ENCODE measurements at places on chromosomes 16 and 17.

- DNase-seq = no peak
Observed at GRCh38 chr17:80453998-80454556, 22.3 kb downstream of the NPTX1 start.

DNA sequence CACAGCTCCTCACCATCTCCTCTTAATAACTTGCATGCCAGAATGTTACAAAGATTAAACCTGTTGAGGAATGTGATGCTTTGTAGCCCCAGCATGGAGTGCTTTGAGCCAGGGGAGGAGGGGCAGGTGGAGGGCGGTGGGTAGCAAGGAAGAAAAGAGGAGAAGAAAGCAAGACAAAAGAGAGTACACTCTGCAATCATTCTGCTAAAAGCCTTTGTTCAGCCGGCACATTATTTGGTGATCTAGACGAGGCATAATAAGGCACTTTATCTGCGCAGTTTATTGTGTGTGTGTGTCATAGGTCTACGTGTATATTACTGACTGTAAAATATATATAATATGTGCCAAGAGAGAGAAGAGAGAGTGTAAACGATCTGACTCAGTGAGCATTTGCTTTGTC is 139.1 kb downstream of the SOX9 start:
- no peak for DNase-seq

GRCh38 chr16:29804455-29805231 is 1.7 kb upstream of the MAZ start:
- DNase-seq = no peak

DNA sequence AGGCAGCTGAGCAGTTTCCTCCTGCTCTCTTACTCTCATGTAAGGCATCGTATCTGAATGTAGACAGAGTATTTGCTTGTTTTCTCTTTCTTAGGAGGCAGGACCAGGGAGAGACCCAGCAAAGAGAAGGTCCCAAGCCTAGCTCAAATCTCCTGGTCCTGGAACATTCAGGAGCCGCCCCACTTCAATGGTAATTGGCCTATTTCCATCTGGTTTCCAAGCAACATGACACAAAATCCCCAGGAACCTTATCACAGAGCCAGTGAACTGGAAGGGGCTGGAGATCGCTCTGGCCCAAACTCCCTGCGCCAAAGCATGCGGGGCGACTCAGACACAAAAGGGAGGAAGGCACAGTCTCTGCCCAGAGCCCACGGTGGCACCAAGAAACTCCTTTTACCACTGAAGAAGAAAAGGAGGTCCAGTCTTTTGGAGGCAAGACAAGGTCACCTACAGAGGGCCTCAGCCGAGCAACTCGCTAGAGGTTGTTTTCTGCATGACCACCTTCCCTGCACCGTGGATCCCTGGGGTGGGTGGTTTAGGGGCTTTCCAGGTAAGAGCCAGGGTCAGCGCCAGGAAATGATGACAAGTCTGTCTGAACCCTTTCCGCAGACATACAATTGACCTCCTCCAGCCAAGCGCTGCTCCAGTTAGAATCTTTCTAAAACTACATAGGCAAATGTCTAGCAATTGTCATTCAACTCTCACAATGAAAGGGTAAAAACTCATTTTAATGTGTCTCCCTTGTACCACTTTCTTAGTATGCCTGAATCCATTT is 394.7 kb downstream of the SOX9 start:
- DNase-seq = no peak

DNA sequence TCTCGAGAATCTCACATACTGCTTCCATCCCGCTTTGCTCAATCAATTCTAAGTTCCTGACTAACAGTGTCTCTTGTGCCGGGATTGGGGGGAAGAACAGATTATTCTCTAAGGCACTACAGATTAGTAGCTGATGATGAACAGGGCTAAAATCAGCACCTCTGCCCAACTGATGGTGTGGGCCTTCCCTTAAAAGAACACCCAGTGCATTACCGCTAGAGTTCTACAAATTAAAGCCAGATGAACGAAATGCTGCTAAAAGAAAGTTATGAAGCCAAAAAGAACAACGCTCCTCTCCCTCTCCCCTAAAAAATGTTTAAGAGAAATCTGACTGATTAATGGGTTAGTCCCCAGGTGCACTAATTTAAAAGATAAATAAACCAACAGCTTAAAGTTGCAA is 4.4 kb downstream of the CDC27 start:
- DNase-seq = no peak

DNA sequence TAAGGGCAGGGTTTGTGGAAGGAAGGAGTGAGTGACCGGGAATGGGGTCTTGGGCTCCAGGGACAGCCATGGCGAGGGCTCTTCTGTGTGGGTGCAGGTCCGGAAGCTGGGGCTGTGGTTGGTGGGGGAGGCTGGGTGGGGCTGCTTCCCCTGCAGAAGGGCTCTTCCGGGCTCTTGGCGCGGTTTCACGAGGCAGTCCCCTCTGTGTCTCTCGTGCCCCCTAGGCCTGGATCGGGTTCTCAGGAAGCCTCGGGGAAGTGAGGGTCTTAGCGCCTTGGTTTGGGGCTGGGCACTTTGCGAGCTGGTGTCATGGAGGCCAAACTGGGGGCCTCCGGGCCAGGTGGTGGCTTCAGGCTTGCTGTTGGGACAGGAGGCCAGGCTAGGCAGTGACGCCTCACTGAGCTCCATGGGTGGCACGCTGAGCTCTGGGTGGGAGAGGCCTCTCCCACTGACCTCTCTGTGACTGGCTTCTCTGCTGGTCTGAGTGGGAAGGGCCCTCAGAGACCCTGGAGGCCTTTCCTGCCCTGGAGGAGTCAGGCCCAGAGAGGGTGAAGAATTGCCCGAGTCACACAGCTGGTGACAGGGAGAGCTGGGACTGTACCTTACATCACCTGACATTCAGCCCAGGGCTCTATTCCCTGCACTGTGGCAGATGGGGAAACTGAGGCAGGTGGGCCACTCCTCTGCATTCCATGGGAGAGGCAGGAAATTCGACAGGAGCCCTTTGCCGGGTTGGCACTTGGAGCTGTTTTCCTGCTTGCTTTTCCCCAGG is 8.2 kb downstream of the ADCY7 start:
- peak; percentile 68 for DNase-seq

DNA sequence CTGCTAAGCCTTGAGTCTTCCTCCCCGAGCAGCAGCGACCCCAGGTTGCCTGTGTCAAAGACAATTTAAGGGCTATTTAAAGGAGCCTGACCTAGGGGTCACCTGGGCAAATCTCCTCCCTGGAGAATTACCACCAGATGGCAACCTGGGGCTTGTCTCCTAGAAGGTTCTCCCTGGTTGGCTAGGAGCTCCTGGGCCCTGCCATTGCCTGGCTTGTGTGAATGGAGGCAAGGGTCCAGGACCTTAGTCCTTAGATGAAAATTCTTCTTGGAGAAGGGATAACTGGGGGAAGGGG is 51.3 kb upstream of the TAC4 start:
- no peak for DNase-seq

DNA sequence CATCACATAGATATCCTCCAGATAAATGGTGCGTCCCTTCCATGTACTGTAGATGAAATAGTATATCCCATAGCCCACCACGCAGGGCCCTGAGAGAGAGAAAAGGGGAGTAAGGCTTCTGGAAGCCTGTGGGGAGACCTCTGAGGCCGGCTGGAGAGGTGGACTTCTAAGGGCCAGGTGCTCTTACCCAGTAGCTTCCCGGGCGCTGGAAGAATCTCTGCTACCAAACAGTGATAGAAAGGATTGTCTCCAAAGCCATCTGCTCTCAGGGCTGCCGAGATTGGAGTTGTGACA is 718 bp downstream of the SAT2 start:
- no peak for DNase-seq

DNA sequence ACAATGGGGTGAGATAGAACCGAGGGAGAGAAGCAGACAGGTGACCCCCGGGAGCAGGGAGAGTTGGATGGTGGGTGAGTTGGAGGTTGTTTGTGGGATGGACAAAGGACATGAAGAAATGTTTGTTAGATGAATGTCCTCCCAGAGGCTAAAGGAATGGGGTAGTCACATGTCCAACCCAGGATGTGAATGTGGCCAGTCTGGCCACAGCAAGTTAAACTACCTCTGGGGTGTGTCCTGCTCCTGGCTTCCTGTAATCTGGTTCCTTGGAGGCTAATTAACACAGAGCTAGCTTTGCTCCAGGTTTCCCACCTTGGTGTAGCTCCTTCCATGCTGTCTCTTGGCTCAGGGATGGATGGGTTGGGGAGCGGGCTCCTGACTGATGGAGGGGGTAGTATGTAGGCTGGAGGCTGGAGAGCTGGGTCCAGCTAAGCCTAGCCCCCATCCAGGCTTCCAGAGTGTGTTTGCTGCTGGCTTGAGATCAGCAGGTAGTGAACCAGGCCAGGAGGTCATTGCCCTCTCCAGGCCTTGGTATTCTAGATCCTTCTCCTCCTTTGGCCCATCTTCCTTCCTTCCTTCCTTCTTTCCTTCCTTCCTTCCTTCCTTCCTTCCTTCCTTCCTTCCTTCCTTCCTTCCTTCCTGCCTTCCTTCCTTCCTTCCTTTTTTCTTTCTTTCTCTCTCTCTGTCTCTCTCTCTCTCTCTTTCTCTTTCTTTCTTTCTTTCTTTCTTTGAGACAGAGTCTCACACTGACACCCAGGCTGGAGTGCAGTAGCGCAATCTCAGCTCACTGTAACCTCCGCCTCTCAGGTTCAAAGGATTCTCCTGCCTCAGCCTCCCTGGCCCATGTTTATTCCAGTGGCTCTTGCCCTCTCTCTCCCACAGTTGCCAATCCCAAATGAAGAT is 28.0 kb upstream of the UBE2G1 start:
- no peak for DNase-seq

GRCh38 chr17:27264068-27264812 is 29.7 kb upstream of the WSB1 start:
- no peak for DNase-seq

DNA sequence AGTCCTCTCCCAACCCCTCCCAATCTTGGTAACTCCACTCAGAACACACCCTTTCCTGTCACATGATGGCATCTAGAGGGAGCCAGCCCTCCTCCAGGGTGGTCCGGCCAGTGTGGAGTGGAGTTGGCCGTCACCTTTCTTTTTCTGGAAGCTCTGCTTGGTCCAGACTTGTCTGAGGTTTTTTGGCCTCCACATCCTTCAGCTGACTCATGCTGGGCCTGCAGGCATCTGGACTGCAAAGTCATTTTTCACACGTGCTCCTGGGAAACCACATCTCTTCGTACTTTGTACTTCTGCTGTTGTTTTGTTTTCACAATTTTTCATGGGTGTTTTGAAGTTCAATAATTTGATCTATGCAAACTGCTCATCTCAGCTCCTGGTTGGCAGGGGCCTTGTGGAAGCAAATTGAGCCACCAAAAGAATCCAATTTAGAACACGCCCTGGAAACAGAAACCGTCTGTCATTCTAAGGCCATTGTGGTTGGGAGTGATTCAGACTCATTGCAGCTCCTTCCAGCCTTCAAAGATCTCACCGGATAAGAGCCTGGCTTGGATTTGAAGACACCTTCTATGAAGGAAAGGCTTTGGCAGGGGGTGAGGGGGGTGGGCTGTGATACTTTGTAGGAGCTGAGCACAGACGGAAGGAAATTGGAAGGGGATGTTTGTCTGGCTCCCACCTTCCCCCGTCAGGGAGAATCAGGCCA is 42.4 kb upstream of the NF1 start:
- no peak for DNase-seq

DNA sequence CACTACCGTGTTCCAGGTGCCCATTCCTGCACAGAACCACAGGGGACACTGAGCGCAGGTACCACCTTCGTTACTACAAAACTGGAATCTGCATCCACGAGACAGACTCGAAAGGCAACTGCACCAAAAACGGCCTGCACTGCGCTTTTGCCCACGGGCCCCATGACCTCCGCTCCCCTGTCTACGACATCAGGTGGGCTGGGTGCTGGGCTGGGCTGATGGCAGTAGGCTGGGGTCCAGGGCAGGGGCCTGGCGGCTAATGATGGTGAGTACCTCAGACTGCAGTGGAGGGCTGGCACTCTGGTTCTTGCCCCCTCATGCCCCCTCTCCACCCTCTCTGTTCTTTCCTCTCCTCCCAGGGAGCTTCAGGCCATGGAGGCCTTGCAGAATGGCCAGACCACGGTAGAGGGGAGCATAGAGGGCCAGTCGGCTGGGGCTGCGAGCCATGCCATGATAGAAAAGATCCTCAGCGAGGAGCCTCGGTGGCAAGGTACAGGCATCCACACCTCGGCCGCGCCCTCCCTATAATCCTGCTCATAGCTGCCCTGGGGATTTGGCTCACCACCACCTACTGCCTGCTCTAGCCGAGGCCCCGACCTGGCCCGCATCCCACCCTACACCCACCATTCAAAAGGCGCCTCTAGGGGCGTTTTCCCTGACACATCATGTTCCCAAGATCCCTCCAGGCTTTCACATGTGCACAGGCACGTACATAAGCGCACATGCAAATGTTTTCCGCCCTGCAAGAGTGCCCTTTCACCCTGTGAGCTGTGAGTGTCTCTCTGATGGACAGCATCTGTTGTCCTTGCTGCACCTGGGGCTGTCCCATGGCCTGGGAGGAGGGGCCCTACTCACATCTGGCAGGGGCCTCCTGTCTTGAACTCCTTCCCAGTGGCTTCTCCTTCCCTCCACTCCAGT is 27.7 kb downstream of the UNK start:
- no peak for DNase-seq

DNA sequence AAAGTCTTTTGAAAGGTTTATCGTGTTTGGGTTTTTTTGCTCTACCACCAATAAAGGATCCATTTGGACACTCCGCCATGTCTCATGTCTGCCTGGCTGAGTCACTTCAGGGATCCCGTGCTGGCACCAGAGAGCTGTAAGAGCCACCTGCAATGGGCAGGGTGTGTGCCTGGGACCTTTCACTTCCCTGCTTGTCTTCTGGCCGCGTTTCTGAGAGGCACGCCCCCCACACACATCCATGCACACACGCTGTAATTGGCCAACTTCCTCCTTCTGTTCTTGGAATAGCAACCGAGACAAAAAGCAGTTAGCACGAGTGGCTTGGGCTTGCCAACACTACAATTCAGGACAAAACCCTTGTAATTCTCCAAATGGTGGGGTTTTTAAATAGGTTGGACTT is 9.8 kb upstream of the SOST start:
- no peak for DNase-seq

GRCh38 chr17:20116683-20117309 is 107.6 kb downstream of the SPECC1 start:
- peak; percentile 54 for DNase-seq

- DNase-seq = no peak
Observed at GRCh38 chr17:53950207-53950857, 127.6 kb downstream of the KIF2B start.

- peak; percentile 47 for DNase-seq
Observed at GRCh38 chr16:88561485-88562359, 8.5 kb upstream of the ZC3H18 start.

DNA sequence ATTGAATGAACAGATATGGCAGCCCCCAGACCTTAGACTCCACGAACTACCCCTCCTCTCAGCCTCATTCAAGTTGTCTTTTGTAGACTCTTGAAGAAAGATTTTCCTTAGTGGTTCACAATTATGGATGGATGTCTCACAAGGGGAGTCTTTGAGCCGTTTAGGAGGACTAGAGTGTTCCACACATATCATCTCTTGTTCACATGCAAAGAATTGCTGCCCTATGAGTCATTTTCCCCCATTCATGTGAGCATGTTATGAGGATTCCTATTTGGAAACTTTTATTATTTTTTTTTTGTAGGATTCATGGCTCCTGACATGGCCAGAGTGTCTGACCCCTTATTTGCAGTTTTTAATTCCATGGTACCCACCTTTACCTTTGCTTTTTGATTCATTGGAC is 237.1 kb downstream of the SHISA9 start:
- no peak for DNase-seq

Data from CD4-positive, alpha-beta T cell treated with Interleukin-6 at 100 ng/mL for 8 hours (primary cell).